AG10803 (cell line): ENCODE measurements at places on chromosomes 12 and 14.

GRCh38 chr12:69354556-69355187 lies 4.9 kb upstream of the YEATS4 start:
- no peak for DNase-seq

GRCh38 chr12:92476844-92477243 lies 225.9 kb upstream of the PLEKHG7 start:
- DNase-seq, result no peak

DNA sequence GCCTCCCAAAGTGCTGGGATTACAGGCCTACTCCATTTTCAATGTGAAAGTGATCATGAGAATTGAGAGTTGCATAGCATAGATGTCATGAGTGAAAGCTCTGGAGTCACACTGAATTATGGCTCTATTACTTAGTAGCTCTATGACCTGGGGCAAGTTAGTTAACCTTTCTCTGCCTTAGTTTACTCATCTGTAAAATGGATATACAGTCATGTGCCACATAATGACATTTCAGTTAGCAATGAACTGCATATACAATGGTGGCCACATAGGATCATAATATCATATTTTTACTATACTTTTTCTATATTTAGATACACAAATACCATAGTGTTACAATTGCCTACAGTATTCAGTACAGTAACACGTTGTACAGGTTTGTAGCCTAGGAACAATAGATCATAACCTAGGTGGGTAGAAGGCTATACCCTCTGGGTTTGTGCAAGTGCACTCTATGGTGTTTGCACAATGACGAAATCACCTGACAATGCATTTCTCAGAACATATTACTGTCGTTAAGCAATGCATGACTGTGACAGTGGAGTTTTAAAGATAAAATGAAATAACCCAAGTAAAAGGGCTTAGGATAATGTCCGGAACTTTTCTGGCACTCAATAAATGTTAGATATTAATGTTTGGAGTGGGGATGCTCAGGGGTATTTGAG lies 53.1 kb downstream of the ZFYVE26 start:
- no peak for DNase-seq

DNA sequence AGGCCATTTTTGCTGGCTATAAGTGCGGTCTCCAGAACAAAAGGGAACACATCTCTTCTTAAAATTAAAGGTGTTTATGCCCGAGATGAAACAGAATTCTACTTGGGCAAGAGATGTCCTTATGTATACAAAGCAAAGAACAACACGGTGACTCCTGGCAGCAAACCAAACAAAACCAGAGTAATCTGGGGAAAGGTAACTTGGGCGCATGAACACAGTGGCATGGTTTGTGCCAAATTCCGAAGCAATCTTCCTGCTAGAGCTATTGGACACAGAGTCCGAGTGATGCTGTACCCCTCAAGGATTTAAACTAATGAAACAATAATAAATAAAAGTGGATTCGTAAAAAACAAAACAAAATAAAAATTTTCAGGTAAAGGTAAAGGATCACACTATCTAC lies 33.4 kb downstream of the PKP2 start:
- DNase-seq, result no peak

DNA sequence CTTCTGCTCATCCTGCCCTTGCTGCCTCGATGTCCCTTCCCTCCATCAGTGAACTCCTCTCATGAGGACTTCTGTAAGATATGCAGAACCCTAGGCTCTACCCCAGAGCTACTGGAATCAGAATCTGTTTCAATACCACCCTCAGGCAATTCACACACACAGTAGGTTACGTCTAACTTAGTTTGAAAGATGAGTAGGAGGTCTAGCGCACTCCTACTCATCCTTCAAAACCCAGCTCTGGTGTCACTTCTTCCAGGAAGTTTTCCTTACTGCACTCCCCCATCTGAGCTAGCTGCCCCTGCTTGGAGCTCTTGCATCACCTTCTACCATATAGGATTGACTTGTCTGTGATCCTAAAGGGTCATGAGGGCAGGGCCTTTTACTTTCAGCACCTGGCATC lies 56.4 kb upstream of the DICER1 start:
- no peak for DNase-seq

DNA sequence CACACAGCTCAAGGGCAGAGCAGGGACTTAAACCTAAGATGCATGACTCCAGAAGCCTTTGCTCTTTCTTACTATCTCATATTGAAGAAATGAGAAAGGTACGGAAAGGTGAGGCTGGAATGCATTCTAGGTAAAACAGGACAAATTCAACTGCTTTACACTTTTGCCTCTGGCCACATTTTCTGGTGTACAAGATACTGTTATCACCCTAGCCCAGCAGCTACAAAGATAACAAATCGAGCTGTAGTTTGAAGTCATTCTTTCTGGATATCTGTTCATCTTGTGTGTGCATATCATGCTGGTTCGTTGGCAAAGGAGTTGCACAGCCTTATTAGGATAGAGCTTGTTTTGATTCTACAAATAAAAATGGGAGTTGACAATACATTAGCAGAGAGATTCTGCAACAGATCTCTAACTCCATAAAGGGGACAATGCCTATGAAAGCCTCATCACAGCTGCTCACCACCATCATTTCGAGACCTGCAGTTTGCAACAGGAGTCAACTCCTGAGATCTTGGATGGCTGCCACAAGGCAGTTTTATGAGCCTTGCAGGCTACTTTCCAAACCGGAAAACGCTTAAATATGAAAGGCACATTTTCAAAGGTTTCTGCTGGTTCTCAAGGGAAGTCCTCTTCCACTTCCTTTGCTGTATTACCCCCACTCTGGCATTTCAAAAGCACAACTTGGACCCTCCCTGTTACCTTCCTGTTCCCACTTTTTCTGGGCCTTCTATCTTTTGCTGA lies 64.9 kb downstream of the STXBP6 start:
- DNase-seq, result no peak
